CD4-positive, alpha-beta T cell treated with Interleukin-10 for 1 hour (primary cell): ENCODE measurements at places on chromosomes 2 and 18.

DNA sequence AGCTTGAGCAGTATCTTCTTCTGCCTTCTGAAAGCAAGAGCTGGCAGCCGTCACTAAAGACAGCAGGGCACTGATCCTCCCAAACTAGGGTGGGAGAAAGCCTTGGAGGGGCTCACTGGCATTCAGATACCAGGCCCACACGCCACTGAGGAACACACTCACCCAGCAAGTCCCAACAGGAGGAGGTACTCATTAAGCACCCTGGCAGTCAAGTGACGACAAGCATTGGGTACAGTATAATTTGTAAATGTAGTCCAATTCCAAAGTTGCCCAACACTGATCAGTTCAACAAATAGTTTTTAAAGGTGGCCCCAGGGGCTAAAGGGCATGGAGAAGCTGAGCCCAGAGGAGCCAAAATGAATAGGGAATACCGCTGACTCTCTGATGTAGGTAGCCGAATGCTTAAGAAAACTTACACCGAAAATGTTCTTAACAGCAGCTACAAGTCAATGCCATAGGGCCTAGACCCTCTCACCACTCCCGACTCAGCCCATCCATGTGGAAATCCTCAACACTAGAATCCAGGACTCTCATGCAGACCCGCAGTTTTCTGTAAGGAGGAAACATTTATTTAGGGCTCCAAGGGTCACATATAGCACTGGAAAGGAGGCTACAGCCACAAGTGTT, 9.9 kb downstream of the LIMS2 start:
- DNase-seq = no peak

DNA sequence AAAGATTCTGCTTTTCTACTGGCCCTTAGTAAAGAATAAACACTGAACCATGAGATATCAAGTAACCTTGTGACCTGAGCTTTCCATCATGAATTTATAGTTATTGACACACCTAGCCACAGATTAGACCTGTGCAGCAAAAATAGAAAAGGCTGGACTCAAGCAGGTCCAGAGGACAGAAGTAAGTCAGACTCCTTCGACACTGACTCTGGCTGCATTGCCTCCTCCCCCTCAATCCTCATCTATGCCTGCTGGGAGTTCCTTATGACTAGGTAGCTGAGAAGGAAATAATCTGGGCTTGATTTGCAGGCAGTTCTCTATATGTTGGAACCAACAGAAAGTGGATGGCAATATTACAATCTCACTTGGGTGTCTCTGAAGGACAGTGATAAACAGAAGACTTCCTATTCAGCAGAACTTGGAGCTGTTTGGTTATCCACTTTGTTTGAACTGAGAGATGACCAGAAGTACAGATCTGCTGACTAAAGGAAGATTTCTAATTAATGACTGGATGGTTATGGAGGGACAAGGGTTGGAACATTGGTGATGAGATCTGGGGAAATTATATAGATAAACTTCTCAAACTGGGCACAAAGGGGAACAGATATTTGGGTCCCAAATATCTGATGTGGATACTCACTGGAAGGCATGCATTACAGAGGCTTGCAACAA, 39.4 kb downstream of the ARID5A start:
- DNase-seq = no peak

- no peak for DNase-seq
These were observed 59.3 kb upstream of the MGAT4A start for GRCh38 chr2:98790221-98790620.

DNA sequence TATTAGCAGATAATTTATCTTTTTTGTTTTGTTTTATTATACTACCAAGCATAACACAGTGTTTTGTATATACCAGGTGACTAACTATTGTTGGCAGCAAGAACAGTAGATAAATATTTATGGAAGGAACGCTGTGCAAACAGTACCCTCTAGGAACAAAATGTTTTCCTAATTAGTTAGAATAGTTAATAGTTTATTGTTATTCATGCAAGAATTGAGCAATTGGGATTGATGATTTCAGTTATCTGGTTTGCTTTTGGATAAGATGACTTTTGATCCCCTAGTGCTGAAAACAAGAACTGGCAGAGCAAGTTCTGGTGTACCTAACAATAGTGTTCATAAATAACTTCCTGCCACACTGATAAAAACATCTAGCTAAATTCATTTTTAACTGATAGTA, 323.3 kb downstream of the TGIF1 start:
- DNase-seq = no peak
